ENCODE measurements at places on chromosomes 16 and 17. TPM values are rescaled to one million over a fixed set of nuclear protein-coding genes. Genes with fewer than 3 reads are reported as not detected.

The MT1G gene
- total RNA-seq, result not detected

The SOX9 gene
- total RNA-seq, result 2.1 TPM

The CCDC102A gene
- 9.9 TPM for total RNA-seq

The NPIPA2 gene
- not detected for total RNA-seq

The SMARCD2 gene
- 50.1 TPM for total RNA-seq

The MMP25 gene
- not detected for total RNA-seq

The HOXB13 gene
- total RNA-seq, result not detected

The UBALD1 gene
- total RNA-seq, result 5.2 TPM

DNA sequence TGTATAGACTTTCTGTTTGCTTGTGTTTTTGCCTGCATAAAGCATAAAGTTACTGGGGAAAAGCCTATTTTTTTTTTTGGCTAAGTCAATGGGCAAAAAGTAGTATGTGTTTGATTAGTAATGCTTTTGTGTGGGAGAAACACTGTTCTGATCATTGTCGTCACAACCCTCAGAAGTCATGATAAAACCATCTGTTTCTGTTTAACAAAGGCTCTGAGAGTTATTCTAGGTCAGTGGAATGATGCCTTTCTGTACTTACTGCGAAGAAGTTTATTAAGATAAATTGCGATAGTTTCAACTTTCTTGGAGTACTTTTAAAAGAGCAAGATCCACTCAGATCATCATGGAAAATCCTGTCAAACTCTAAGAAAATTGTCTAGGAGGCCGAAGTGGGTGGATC lies 80.9 kb downstream of the PRKCA start:
- peak; percentile 99 for DNase-seq

DNA sequence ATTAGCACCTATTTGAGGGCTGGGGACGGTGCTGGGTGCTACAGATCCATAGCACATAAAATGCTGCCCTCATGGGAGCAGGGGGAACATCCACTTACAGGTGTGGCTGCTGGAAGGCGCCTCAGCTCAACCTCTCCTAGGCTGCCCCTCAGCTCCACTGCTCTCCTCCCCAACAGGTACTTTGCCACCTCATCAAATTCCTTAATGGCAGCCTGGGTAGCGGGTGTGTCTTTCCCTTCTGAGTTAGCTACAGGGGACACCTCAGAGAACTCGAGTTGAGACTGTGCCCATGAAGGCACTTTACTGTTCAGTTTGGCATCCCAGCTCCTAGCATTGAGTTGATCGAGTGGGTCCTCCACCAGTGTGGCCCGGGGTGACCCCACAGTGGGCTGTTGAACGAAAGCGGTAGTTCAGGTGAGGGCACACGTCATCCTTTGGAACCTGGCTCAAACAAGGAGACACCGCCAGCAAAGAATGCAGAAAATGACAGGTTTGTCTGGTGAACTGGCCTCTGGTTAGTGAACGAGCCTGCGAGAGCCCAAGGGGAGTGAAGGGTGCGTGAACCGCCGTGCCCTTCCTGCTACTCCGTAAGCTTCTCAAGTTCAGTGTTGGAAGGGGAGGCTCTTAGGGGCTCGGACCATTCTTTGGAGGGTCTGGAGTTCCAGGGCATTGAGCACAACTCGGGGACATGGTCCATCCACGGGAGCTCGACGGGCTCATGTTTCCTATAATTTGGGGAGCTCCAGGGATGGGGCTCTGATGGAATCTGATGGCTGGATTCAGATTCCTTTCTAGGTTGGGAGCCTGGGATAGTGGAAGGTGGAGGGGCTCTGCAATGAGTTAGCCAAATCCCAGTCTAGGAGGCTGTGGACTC lies 3.5 kb upstream of the CMIP start:
- no peak for DNase-seq

DNA sequence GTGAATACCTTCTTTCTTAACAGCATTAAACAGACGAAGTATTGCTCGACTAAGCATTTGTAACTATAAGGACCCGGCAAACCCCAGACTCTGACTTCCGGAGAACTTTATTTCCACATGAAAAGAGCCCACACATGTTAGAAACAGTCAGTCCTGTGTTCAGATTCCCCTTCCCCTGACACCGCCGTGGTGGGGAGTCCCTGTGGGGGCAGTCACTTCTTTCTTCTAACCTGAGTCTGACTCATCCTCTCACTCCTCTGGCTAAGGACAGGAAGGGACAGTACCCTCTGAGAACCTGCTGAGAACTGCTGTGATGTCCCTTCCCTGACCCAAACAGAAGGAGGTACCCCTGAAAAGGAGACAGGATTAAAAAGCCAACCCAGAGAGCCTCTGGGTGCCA lies 165.1 kb downstream of the XYLT1 start:
- no peak for DNase-seq

DNA sequence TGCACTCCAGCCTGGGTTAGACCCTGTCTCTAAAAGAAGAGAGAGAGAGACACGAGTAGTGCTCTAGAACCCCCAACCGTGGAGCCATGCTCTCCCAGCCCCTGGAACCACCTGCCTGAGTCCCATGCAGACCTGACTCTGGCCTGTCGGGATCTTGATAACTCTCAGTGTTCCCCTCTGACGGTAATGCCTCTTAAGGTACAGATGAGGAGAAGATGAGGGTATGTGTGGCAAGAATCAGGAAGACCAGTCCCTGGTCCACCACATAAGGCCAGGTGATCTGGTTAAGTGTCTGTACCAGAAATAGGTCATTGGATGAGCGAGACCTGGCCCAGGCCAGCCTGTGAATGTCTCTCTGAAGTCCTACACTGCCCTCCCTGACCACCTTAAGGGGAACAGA lies 18.4 kb downstream of the OSBPL7 start:
- no peak for DNase-seq

- no peak for DNase-seq
These were observed 66.4 kb downstream of the METRNL start for GRCh38 chr17:83145831-83146230.

GRCh38 chr17:72615627-72615991 lies 476.9 kb downstream of the SLC39A11 start:
- DNase-seq, result no peak

DNA sequence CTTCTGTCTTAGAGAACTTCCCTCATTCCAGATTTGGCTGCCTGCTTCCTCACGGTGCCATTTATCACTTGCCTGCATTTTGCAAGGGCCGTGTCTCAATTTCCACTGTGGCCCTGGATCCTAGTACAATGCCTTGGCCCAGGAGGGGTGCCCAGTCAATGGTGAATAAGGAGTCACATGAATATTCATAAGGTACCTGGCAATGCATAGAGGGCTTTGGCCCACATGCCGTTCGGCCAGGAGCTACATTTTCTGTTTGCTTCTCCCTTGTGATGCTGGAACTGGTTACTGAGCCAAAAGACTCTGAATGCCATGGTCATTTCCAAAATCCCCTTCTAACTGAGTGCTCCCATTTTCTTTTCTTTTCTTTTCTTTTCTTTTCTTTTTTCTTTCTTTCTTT lies 4.8 kb upstream of the PIRT start:
- no peak for DNase-seq

GRCh38 chr16:46743232-46743719 lies 4.9 kb downstream of the MYLK3 start:
- DNase-seq, result peak; percentile 29

DNA sequence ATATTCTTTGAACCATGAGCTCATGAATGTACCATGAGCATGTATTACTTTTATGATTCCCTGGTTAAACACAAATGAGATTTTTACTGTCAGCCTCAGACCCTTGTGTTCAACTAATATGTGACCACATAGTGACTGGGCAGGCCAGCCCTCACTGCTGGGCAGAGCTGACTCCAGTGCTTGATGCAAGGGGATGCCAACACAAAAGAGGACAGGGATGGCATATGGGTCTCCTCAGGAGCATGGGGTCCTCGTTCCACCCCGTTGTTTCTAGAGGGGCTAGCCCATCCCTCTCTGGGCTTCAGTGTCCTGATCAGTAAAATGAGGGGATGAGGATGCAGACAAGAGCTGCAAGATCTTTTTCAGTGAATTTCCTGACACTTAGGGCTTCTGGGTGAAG lies 19.3 kb downstream of the CFAP20 start:
- DNase-seq, result no peak

GRCh38 chr16:79170555-79171246 lies 429.8 kb downstream of the MAF start:
- no peak for DNase-seq

- DNase-seq, result peak; percentile 100
These were observed 37.9 kb upstream of the ARL4D start for GRCh38 chr17:43360739-43361505.

DNA sequence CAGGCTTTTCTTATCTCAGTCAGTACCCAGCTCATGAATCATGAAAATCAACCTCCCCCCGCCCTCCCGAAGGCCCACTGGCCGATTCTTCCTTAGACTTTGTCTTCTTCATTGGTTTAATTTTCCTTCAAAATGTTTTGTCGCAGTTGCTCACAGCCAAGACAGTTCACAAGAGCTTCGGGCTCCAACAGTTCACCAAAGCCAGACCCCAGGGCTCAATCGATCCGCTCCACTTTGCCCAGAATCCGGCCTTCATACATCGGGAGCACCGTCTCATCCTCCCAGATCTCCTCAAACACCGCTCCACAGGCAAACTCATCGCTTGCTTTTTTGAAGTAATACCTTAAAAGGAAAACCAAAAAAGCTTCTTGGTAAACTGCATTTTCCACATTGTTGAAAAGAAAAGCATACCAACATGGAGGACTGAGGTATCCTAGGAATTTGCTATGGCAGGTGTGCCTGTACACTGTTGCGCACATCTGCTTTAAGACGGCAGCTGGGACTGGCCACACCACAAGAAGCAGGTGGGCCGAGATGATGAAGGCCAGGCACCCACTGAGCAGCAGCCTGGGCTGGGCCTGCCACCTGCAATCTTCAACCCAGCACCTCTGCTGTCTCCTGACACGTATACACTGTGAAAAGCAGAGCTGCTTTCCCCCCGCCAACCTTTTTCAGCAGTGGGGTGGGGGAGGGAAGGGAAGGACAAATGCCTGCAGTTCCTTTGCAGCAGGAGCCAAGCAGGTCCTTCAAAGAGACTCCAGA lies 31.5 kb downstream of the AXIN2 start:
- DNase-seq, result no peak

- DNase-seq, result no peak
These were observed 567.4 kb upstream of the SOX9 start for GRCh38 chr17:71553381-71553780.

DNA sequence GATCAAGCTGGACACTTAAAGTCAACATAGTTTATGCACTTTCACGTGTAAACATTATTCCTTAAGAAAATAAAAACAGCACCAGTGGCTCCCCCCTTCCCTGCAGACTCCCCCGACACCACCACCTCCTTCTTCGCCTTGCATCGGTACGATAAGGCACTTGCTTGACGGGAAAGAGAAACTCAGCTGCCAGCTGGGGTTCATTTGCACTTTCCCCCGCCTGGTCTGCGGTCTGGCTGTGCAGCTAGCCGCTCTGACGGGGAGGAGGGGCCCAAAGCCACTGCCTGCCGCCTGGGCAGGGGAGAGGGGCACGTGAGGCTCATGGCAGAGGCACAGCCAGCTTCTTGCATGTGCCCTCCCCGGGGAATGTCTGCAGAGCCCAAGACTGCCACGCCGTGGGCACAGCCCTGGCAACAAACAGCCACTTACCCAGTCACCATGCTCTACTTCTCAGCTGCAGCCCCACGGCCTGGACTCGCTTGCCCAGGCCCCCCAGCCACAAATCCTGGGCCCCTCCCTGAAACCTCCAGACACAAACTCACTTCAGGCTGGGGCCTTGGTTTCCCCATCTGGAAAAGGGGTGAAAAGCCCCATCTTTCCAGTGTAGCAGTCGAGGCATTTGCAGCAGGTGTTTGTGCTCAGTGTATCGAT lies 16.5 kb upstream of the PRM1 start:
- DNase-seq, result peak; percentile 61

DNA sequence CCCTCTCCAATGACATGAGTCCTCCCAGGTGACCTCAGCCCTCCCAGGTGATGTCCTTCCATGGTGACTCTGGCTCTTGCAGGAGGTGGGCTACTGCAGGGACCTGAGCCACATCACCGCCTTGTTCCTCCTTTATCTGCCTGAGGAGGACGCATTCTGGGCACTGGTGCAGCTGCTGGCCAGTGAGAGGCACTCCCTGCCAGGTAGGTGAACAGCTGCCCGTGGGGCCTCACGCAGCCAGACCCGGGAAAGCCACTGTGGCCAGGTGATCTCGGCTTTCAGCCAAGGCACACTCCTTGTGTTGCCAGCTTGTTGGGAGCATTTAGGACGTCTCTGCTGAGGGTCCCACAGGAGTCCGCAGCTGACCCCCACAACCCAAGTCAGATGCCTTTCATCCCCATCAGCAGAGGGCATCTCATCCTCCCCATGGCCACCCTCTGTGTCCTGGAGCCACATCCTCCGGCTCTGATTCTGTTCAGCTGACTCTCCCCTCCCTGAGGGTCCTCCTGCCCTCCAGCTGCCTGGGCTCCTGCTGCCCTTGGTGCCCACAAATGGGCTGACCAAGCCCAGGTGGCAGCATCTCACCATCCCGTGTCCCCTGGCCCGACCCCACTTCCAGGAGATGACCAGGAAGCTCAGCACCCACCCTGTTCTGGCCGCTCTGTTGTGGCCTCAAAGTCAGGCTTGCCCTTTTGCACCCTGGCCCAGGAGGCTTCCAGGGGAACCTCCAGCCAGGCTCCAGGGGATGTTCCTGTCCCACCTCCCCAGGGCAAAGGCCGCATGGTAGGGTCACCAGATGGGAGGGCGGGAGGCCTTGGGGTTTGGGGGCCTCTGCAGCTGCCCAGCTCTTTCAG lies 20.1 kb downstream of the USP6 start:
- no peak for DNase-seq

DNA sequence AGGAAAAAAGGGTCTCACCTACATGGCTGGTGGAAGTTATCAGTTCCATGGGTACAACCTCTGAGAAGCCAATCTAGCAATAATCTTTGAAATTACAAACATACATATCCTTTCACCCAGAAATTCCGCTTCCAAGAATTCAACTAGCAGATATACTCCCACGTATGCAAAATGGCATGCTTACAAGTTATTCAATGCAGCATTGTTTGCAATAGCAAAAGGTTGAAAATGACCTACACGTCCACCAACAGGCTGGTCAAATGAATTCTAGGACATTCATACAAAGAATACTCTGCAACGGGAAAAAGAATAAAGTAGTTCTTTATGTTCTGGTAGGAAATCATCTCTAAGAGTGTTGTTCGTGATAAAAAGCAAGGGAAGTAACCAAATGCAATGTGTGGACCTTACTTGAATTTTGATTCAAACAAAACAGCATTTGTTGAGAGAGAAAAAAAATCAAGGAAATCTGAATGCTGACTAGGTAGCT lies 63.7 kb upstream of the NLK start:
- no peak for DNase-seq

- DNase-seq, result peak; percentile 76
These were observed 73.1 kb downstream of the CCDC182 start for GRCh38 chr17:57671667-57672632.
